Omental fat pad (tissue), 4 donors: ENCODE measurements at places on chromosomes 11 and 22.

GRCh38 chr11:42524534-42525227, 787.1 kb upstream of the API5 start:
- DNase-seq: no peak

DNA sequence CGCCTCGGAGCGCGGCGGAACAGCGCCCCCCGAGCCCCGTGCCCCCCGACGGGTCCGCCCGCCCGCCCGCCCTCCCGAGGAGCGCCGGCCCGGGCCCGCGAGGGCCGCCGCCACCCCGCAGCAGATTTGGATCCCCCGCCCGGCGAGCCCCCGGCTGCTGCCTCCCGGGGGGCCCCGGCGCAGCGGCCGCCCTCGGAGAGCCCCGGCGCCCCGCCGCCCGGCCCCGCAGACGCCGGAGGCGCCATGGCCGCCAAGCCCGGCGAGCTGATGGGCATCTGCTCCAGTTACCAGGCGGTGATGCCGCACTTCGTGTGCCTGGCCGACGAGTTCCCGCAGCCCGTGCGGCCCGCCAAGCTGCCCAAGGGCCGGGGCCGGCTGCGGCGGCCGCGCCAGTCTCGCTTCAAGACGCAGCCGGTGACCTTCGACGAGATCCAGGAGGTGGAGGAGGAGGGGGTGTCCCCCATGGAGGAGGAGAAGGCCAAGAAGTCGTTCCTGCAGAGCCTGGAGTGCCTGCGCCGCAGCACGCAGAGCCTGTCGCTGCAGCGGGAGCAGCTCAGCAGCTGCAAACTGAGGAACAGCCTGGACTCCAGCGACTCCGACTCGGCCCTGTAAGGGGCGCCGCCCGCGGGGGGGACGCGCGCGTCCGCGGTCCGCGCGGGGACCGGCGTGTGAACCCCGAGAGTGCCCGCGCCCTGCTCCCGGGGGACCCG, 380 bp downstream of the C11orf96 start:
- no peak for DNase-seq

GRCh38 chr11:10931761-10932670, 74.2 kb upstream of the ZBED5 start:
- DNase-seq: no peak

GRCh38 chr11:35853971-35854370, 89.9 kb upstream of the LDLRAD3 start:
- DNase-seq: no peak

GRCh38 chr11:12288212-12288930, 89.0 kb upstream of the PARVA start:
- peak; percentile 75 for DNase-seq

DNA sequence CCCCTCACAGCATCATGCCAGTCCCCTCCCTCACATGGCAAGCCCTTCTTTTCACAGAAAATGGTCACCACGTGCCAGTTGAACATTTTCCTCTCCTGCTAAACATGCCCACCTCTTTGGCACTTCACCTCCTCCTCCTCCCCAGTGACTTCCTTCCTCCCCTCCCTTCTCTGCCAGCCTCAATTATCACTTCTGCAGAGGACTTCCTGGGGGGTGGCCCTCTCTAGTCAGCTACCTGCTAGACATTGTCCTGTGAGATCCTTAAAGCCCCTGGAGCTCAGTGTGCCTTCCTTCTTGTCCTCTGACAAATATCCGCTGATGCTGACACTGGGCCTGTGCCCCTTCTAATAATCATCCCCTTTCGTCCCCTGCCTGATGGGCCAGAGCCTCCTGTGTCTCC, 43.2 kb upstream of the E2F8 start:
- DNase-seq: no peak

GRCh38 chr11:13463779-13464290, 813 bp upstream of the BTBD10 start:
- DNase-seq: no peak

GRCh38 chr22:35212009-35212408, 45.3 kb upstream of the HMGXB4 start:
- DNase-seq: no peak

DNA sequence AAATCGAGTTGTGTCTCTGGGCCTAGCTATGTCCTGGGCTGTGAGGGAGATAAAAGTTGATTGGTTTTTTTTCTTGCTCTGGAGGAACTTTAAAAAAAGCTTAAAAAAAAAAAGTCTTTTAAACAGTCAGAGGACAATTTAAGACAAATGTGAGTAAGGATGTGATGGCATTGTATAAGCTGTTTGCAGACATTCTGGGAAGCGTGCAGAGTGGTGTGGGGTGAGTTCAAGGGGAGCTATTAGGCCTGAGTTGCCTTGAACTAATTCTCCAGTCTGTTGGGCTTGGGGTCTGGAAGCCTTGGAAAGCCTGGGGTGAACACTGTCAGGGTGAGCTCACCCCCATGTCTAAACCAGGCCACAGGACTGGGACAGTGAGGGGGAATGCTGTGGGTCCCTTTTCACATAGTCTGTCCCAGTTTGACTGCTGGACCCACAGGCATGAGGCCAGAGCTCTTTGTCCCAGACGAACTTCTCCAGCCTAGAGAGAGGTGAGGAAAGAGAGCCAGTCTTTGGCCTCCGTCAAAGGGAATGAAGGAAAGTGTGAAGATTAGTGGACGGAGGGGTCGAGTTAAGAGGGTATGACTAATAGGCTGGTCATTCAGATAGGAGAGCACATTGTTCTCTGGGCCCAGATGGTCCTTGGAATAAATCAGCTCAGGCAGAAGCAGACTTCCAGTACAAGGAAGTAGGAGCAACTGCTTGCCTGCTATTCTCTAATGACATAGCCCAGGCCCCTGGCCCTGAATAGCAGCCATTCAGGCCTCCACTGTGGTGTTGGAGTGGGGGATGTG, 76.4 kb upstream of the NNMT start:
- DNase-seq: no peak

DNA sequence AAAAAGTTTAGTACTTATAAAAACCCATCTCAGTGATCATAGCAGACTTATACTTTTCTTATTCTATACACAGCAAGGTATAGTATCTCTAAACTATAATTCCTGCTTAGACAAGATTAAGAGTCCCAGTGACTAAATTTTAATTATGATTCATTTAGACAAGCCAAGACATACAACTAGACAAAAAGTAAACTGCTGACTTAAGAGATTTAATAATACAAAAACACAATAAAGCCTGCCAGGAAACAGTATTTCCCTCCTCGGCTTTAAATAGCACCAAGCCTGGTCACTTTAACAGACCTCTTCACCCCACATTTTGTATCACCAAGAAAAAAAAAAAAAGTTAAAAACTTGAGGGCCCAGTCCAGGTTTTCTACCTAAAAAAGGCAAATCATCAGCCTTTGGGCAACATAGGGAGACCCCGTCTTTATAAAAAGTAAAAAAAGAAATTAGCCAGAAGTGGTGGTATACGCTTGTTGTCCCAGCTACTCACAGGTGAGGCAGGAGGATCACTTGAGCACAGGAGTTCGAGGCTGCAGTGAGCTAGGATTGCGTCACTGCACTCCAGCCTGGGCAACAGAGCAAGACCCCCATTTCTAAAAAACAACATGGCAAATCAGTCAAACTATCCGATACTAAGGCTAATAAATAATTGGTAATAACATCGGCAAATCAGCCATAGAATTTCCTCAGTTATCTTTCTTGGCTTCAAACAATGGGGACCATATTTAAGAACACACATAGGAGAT, 53.8 kb downstream of the SIK3 start:
- no peak for DNase-seq

GRCh38 chr11:47354913-47355282, 2.4 kb upstream of the MYBPC3 start:
- no peak for DNase-seq

- no peak for DNase-seq
These were observed 117.4 kb downstream of the SGSM3 start for GRCh38 chr22:40487663-40488249.

DNA sequence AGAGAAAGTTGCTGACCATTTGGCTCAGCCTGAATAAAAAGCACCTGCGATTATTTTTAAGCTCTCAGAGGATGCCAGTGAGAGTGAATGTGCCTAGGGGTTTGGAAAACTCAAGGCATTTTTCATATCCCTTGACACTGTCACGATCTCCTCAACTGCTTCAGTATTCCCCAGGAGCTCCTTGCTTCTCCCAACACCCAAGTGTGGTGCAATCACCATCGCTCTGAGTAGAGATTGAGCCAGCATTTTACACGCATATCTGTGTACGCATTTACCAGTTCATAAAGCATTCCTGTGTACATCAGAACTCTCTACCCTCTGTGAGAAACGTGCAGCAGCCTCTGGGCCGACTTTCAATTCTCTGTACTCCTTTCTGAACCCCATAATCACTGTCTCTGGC, 1.3 kb downstream of the SRRD start:
- no peak for DNase-seq

GRCh38 chr22:46063846-46064227, 86.5 kb upstream of the PPARA start:
- no peak for DNase-seq

DNA sequence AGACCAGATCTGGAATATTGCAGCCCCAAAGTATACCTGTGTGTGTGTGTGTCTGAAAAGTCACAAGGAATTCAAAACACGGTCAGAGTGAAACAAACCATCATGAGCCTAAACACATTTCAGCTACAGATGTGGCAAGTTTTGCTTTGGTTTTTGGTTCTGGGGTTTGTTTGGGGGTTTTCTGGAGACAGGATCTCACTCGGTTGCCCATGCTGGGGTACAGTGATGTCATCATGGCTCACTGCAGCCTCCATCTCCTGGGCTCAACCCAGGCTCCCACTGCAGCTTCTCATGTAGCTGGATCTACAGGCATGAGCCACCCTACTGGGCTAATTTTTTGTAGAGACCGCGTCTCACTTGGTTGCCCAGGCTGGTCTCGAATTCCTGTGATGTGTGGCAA, 41.4 kb upstream of the PHF21A start:
- no peak for DNase-seq

GRCh38 chr11:128497061-128497775, 90.1 kb downstream of the ETS1 start:
- DNase-seq: no peak

GRCh38 chr11:31770011-31770700, 41.0 kb downstream of the PAX6 start:
- DNase-seq: no peak

DNA sequence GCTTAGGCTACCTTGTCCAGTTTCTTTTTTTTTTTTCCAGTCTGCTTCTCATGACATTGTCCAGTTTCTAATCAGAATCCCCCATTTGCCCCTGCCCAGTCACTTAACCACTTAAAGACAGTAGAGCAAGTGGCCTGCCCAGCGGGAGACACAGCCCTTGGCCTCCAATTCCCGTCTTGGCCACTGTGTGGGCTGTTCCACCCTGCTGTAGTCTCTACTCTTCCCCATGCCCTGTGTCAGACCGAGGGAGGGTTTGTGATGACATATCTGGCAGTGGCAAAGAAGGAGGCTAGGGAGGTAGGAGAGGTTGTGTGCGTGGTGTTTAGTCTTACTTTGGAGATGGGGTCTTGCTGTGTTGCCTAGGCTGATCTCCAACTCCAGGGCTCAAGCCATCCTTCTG, 11.5 kb downstream of the PPFIA1 start:
- DNase-seq: no peak

DNA sequence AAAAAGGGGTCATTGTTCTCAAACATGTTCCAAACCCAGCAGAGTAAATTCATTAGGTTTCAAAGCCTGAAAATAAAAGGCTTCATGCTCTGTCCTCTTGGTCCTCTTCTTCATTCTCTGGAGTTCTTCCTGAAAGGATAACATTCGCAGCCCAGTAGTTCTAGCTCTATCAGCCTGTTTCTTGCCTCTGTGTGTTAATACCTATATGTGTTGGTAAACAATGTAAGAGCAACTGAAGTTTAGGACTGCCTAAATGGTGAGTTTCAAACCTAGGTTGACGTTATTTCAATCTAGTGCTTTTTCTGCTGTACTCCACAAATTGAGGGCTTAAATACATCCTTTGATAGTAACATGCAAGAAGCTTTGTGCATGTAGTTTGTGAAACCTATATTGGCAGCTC, 9.4 kb downstream of the AASDHPPT start:
- no peak for DNase-seq

GRCh38 chr22:39179841-39180335, 27.4 kb upstream of the CBX7 start:
- no peak for DNase-seq

DNA sequence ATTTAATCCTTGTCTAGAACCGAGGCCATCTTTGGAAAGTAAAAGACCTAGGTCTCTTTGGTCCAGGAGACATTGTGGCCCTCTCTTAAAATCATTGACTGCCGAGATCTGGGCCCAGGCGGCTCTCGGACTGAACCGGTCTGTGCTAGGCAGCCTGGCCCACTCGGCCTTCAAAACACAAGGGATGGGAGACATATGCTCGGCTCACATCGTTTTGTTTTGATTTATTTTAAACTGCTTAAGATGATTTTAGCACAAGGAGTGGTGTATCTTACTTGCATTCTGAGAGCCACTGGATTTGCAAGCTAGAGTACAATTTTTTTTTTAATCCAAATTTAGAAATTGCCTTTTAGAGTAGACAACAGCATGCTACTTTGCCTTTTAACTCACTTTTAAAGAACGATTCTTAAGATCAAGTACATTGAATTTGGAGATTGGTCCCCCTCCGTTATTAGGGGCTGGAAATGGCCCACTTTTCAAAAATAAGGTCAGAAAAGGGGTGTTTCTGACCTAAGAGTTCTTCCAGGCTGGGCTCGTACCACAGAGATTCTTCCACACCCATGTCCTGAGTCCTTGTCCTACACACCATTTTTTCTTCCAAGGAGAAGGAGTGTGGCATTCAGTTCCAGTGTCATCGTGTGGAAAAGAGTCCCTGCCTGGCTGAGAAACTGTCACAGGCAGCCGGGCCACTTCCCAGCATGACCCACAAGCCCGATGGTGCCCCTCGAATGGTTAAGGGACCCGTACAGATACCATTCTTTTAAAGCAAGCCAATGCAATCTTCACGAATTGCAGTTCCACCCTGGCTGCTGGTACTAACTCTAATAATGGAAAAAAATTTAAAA, 80.5 kb upstream of the WNT7B start:
- peak; percentile 21 for DNase-seq

- DNase-seq: no peak
These were observed 57.8 kb downstream of the NXPE1 start for GRCh38 chr11:114501901-114502300.

DNA sequence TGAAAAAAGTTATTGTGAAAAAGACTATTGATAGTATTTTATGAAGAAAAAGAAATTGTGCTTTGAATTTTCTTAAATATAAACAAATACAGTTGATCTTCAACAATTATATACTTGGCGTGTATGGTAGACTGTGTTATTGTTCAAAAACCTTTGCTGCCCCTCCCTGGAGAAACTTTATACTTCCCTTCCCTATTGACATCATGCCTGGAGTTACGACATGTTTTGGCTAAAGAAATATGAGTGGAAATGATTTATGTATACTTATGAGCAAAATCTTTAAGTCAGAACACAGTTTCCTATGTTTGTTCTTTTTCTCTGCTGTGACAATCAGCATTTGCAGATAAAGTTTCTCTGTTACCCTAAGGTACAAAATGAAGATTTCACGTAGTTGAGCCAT, 243.8 kb downstream of the TMEM135 start:
- DNase-seq: no peak
